ENCODE measurements at places on chromosomes 12 and 14. TPM values are rescaled to one million over a fixed set of nuclear protein-coding genes. Genes with fewer than 3 reads are reported as not detected.

Gene RPL10L
- not detected for total RNA-seq

Gene SMCO2
- total RNA-seq = not detected

Gene MYO1H
- total RNA-seq = not detected

Gene OASL
- total RNA-seq = 0.35 TPM

Gene HCAR1
- not detected for total RNA-seq

Gene TRAF3
- 29.0 TPM for total RNA-seq

Gene WASHC4
- 56.0 TPM for total RNA-seq

Gene PDE3A
- 163 TPM for total RNA-seq

All from gastroesophageal sphincter (tissue), 4 donors.